ENCODE measurements at places on chromosomes 7 and 10.

GRCh38 chr10:58291538-58292174 is 22.7 kb downstream of the CISD1 start:
- DNase-seq, result peak; percentile 80

DNA sequence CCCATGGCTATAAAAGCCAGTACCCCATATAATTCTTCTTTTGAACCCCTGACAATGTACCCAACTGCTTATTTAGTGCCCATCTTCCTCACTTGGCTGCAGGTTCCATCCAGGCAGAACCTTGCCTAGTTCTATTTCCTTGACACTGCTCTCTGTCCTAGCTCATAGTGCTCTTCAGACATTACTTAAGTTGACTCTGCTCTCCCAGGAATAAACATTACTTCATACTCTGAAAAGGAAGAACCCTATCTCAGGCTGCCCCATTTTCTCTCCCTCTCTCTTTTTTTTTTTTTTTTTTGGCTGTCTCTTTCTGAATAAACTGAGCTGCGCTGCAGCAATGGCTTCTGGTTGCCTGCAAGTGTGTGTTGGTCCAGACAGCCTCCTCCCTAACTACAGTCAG is 21.0 kb downstream of the ACTA2 start:
- no peak for DNase-seq

DNA sequence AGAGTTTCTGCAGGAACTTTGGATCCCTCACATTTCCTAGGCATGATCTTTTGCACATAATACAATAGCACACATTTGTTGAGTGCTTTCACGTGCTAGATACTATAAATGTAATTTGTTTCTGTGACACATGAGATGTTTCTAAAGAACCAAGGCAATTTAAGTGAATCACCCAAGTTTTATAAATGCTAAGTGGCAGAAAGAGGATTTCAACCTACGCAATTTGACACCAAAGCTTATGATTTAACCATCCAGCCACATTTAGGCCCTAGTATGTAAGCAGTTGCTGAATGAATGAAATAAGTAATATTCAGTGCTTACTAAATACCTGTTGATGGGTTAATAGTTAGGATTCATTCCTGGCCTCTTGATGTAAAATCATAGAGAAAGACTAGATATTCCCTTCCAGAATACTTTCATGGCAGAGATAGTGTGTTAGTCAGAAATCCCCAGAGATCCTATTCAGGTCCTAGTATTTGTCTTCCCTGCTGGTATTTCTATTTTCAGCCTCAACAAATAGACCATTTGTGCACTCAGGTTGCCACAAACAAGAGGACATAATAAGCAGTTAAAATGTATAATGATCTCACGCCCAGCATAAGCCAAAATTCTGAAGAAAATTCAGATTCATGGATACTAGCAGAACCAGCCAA is 572.6 kb downstream of the IPMK start:
- no peak for DNase-seq

- no peak for DNase-seq
Observed at GRCh38 chr10:69051710-69052487, 36.0 kb upstream of the SRGN start.

DNA sequence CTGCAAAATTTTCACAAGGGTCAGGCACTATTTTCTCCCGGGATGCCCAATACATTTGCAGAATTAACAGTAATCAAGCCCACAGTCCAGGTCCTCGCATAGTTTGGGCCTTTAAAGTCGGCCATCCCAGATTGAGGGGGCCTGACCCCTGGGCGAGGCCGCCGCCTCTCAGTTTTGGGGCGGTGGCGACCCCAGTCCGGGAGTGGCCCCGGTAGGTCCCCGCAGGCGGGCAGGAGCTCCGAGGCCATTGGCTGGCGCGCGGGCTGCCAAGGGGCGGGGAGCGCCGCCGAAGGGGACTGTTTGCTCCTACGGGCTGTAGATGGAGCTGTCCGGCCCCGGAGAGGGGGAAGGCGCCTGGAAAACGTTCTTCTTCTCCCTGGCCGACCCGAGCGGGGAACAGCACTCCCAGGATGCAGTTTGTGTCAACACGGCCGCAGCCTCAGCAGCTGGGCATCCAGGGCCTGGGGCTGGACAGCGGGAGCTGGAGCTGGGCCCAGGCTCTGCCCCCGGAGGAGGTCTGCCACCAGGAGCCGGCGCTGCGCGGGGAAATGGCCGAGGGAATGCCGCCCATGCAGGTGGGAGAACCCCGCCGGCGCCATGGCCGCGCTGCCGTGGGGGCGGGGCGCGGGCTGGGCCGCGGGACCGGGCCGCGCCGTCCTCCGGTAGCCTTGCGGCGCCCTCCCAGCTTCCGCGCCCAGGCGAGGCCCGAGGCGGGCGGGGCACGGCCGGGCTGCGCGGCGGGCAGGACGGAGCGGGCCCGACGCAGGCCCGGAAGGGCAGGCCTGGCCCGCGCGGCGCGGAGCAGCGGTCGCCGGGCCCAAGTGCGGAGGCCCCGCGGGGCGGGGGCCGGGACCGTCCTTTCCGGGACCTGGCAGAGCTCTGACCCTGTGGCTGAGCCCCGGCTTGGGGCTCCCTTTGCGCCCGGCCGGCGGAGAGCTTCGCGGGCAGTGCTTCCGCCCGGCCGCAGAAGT is at the start of gene ZNF282:
ZNF282 (plus strand) TSS at position 367 of the 971 bp plus-strand sequence; CDS start at position 411, 44 bp downstream.
- DNase-seq, result peak; percentile 89

GRCh38 chr10:94307046-94307615 is 55.6 kb downstream of the NOC3L start:
- DNase-seq, result no peak

- no peak for DNase-seq
Observed at GRCh38 chr10:73732931-73733623, 11.1 kb upstream of the SEC24C start.

DNA sequence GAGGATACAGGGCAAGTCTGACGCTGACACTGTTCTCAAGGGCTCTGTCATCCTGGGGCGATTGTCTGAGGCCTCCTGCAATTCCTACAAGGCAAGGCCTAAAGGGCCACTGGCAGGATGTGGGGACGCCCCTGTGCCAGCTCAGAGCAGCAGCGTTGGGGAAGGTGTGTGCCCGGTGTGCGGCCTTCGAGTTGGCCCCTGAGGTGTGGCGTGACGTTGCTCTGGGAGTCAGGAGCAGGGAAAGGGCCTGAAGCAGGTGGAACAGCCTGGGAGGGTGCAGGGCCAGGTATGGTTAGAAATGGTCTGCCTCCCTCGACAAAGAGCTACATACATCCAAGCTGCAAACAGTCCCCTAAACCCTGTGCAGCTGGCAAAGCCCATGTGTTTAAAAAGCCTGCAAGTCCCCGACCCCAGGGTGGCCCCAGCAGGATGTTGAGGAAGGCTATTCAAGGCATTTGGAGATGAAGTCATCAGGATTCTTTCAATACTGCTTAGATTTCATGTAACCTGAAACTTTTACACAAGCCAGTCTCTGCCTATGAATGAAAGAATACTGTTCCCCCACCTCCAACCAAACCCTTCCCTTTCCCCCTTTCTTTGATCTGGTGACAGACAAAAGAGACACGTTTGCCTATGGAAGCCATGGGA is 142.5 kb upstream of the TNS3 start:
- DNase-seq, result no peak
